ENCODE measurements at places on chromosomes 2 and 18.

DNA sequence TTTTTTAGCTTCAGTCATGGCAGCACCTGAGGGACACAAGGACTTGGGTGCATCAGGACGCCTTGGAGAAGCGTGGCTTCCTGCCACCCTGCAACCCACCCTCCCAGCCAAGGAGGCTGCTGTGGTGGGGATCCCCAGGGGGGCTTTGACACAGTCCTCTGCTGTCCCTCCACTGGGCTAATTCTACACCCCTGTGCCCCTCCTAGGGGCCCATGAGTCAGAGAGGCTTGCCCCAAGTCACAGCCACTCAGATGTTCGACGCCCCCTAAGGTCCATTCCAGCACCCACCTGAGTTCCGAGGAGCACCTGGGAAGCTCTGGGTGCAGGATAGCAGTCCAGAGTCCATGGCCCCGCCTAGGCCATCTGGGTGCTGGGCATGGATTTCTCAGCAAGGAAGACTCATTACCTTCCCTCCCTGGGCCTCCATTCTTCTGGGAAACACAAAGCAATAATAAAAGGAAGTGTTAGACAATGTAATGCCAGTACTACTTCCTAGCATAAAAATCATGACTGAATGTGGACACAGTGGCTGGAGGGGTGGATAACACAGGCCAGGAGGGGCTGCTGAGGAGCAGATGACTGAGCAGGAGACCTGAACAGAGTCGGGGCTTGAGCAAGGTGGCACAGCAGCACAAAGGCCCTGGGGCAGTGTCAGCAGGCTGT is 3.7 kb downstream of the ALPG start:
- no peak for DNase-seq

DNA sequence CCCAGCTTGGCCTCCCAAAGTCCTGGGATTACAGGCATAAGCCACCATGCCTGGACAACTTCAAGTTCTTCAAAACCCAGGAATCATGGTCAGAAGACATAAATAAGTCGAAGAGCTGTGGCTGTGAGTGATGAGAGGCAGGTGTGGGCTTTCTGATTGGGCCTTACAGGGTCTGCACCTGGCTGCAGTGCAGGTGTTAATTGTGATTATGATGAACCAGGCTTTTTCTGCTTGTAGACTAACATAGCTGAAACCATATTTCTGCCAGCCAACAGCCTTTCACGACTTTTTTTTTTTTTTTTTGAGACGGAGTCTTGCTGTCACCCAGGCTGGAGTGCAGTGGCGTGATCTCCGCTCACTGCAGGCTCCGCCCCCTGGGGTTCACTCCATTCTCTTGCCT is 14.9 kb upstream of the DTNB start:
- no peak for DNase-seq

DNA sequence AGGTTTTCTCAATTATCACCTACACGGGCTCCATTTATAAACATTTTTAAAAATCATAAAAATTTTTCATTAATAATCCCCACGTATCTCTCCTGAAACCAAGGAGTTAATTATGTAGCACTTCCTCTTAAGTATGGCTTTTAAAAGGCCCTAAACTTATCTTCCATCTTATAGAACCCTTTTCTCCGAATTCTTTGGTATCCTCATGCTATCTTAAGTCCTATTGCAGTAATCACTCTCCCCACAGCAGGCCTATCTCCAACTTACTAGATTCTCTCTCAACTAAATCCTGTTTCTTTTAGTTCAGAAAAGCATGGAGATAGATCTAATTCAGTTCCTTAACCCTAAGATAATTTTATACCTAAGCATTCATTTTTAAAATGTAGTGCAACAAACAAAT is 26.2 kb downstream of the RPRD1A start:
- DNase-seq = no peak

GRCh38 chr2:168340931-168341330 is 93.5 kb upstream of the STK39 start:
- no peak for DNase-seq

DNA sequence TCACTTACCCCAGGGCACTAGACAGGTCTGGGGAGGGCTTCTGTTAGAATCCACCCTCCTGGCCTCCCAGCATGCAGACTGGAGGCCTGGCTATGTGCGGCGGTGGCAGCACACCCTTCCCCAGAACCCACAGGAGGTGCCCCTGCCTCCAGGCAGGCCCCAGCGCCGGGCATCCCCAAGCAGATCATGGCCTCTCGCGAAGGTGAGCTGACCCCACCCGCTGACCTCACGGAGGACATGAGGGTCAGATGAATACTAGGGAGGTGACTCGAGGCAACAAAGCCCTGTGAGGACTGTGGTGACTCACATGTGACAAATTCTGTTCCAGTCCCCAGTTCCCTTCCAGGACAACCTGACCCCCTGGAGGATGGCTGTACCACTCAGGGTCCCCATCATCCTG is 1.9 kb downstream of the MAB21L4 start:
- no peak for DNase-seq

DNA sequence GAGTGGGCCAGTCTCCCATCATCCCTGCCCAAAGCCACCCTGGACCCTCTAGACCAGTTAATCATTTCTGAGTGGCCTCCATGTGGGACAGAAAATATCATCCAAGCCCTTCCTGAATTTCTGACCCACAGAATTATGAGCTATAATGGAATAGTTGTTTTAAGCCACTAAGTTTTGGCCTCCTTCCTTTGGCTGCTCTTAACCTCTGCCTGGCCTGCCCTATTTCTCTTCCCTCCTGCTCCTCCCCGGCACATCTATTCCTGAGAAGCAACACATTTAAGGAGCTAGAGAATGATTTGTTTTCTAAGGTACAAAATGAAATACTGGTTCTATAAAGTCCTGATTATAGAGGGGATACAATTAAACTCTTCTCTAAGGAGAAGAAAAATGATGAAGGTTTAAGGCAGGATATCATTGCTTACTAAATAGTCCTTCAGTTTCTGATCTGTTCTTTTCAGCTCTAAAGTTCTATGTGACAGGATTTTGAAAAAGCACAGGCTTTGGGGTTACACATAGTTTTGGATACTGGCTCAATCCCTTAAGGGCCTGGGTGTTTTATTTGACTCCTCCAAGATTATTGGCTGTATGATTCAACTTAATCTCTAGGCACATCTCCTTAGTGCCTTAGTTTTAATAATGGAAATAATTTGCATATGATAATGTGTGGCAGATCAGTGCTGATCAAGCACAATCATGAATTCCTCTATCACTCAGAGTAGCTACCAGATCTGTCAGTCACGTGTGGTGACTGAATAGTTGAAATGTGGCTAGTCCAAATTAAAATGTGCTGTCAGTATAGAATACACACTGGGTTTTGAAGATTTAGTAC is 240.3 kb downstream of the VAPA start:
- DNase-seq = no peak

GRCh38 chr2:53751728-53752127 is 15.9 kb upstream of the CHAC2 start:
- DNase-seq = peak; percentile 30

- peak; percentile 100 for DNase-seq
Measured at GRCh38 chr2:227817850-227818674, 4.4 kb downstream of the CCL20 start.

GRCh38 chr2:127659408-127660290 is 13.7 kb downstream of the GPR17 start:
- no peak for DNase-seq

GRCh38 chr2:39385172-39385571 is 51.9 kb downstream of the MAP4K3 start:
- no peak for DNase-seq

DNA sequence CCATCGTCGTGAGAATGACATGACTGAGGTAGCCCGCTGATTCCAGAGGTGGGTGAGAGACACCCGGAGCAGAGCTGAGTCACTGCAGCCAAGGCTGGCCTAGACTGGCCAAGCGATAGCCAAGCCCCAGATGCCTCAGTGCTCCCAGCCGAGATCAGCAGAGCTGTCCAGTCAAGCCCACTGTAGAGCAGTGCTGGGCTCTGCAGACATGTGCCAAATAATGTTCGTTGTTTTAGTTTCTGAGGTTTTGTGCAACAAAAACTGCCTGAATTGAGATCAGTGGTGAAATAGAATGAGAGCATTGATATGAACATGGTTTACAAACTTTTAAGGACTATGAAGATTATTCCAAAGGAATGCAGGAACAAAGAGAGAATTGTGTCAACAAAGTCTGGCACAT is 42.1 kb downstream of the INSIG2 start:
- DNase-seq = no peak

- no peak for DNase-seq
Measured at GRCh38 chr2:158687315-158687714, 107.8 kb upstream of the DAPL1 start.

DNA sequence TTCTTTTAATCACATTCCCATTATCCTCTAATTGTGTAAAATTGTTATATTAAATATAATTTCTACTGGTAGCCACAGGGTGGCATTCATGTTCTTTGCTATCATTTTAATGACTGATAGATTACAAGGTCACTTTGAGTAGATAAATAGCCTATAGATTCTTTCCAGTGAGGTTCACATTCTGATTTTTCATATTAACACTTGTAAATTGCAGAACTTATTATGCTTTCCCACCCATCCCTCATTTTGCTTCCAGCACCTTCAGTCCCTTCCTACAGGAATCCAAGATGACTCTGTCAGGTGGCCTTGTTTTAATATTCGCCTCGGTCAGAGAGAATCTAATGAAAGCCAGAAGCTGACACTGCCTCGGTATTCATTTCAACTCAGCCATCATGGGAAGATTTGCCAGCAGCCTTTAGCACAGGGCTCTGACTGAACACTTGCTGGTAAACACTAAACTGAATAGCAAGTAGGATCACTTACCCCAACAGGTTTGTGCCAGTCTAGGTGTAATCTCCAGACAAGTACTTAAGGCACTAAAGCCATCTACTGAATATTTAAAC is 101.2 kb upstream of the FSHR start:
- DNase-seq = no peak

- no peak for DNase-seq
Measured at GRCh38 chr2:5285061-5285460, 407.1 kb upstream of the SOX11 start.

GRCh38 chr18:46184727-46185126 is 80.5 kb downstream of the HAUS1 start:
- DNase-seq = no peak

DNA sequence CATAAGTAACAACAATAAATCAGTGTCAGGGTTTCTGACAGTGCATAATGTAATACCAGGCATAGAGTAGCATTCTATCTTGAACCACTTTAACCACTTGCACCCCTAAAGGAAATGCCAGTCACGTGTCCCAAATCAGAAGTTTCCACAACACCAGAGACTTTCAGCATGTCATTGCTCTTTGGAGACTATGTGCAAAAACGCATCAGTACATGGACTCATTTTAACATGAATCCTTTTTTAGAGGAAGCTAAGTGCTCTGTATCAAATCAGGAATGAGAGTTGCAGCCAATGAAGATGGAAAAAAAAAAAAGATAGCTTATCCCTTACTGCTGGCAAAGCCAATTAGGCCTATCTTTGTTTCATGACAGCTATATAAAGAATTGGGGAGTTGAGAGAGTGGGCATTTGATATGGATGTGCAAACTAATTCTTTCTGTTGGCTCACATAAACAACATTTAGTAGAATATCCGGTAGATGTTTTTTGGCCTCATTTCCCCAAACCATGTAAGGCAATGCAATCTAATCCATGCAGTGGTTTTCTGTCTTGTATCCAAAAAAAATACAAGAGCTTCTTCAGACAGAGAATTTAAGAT is 353.1 kb downstream of the IRS1 start:
- no peak for DNase-seq

DNA sequence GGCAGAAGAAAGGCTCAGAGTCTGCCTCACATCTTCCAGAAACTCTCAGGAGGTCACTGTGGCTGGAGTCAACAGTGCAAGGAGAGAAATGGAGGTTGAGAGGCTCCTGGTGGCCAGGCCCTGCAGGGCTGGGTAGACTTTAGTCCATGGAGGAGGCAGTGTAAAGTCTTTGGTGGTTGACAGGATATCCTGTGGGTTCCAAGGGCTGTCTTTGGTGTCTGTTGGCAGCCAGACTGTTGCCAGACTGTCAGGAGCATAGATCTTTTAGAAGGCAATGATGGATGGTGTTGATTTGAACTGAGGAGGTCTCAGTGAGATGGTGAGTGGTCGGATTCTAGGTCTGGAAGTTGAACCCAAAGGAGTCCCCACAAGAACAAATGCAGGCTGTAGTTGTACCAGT is 45.0 kb upstream of the SKOR2 start:
- no peak for DNase-seq

DNA sequence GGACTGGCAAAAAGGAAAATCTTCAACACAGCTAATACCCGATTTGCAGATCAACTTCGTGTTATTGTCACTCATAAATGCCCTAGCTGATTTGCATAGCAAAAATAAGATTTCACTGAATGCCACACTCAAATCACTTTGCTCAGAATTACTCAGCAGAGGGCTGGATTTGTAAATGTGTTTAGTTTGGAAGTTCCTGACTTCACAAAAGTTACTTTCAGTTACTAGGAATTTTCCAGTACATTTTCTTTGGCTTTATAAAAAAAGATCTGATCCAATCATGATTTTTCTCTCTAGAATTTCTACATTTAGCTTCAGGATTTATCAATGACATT is 433.3 kb upstream of the ID2 start:
- no peak for DNase-seq

DNA sequence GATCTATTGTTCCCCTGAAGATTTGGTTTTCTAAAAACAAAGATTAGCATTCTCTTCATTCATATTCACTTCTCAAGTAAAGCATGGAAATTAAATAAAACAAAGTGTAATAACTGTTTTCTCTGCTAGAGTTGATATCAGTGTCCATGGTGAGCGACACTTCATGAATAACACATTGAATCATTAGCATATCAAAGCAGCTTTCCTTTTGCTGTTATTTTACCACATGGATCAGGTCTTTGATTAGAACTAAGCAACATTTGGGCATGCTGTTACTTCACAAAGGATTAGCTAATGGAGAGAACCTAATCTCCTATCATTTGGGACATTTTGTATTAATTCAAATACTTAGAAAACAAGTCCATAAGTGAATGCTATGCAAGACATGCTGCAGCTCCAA is 368.8 kb upstream of the CDH19 start:
- DNase-seq = no peak

GRCh38 chr2:238265605-238266004 is 22.8 kb downstream of the PER2 start:
- no peak for DNase-seq

DNA sequence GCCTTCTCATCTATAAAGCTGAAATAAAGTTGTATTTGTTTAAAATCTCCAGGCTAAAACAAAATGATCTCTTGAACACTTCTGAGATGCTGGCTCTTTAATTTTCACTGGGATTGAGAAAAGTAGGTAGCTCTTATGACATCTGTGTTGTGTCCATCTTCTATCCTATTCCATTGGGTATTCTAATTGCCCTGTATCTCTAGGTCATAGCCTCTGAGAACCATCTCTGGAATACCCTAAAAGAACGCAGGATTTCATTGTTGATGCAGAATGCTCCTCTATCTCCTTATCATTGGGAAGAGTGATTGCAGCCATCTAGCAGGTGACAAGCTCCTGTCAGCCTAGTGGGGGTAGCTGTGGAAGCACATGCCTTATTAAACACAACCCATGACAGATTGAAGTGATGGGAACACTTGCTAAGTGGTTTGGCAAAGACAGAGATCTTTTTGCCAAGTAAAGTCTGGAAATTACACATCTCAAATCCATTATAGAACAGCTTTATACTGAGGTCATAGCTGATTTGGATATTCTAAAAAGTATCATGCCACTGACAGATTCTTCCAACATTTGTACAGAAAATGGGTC is 178.2 kb downstream of the TDRD15 start:
- DNase-seq = no peak

GRCh38 chr2:177427316-177427715 is 34.7 kb downstream of the AGPS start:
- DNase-seq = no peak

All from kidney glomerular epithelial cell (primary cell).